Cerebellar nuclear complex (tissue), 1 donor: ENCODE measurements at places on chromosomes 2 and 18.

DNA sequence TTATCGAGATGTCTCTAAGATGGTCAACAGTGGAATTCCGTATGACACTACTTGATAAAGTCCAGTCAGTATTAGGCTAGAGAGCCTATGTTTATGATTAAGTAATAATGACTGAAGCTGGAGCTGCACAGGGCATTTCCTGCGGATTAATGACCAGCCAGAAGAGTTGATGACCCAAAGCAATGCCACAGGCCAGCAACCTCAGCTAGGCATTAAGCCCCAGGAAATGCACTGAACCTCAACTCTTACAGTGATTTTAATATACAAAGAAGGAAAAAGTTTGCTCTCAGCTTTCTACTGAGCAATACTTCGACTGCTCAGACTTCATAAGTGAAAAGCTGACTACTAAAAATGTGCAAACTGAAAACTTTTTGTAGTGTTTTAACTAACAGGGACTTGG, 3.9 kb downstream of the KCTD1 start:
- DNase-seq = no peak

DNA sequence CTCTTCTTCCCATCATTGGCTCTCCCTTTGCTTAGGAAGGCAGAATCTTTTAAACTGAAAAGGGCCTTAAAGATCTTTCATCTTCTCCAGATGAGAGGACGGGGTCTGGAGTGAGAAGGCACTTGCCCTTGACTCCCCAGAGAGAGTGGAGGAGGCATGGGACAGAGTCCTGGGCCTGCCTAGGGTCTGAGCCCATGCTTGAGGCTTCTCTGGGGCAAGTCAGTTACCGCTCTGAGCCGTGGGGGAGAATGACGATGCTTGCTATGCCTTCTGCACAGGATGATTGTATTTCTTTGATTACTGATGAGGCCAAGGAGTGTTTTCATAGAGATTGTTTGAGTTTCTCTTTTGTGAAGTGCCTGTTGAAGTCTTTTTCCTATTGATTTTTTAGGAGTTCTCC, 921 bp downstream of the PLB1 start:
- DNase-seq = no peak

DNA sequence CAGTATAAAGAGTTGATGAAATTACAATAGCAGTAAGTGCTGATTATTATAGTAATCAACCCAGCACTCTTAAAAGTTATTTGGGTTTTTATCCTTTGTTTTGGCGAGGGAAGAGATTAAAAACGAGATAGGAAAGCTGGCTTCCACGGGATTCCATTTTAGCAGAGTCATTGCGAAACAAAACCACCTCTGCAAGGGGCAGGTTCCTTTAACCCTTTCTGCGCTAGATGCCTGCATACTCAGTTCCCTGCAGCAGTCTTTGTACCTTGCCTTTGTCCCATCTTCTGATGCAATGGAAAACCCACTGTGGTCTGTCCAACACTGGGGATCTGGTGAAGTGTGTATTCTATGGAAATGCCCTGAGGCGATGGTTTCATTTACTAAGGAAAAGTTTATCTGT, 2.7 kb downstream of the YPEL5 start:
- DNase-seq = no peak

- DNase-seq = no peak
Observed at GRCh38 chr2:63514781-63515180, 73.5 kb downstream of the WDPCP start.

DNA sequence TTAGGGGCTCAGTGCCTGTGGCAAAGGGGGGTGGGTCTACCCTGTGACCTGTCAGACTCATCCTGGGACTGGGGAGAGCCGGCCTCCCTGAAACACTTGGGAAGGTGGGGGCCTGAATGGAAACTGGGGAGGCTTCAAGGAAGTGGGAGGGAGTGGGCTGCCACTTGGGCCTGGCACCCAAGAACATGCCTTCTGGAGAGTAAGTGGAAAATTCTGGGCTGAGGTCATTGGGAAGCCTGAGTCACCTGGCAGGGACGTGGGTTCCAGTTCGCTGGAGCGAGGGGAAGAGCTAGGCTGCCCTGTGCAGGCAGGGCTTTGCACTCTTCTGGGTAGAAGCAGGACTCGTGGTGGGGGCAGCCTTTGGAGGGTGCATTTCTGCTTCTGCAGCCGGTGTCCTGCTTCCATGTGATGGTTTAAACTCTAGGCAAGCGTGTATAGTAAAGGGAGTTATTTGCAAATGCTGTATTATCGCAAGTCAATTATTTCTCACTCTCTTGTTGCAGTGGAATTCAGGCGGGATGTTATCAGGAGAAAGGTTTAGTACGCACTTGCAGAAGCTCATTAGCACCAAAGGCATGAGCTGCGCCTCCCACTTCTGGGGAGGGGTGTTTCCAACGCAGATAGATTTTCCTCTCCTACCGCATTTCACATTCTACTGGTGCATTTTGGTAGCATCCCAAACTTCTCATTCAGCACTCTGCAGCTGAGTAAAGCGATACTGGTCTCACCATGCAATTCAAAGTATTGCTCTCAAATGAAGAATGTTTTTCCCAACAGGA, 3.8 kb downstream of the LRRFIP1 start:
- no peak for DNase-seq
